ENCODE measurements at places on chromosomes 2 and 18.

DNA sequence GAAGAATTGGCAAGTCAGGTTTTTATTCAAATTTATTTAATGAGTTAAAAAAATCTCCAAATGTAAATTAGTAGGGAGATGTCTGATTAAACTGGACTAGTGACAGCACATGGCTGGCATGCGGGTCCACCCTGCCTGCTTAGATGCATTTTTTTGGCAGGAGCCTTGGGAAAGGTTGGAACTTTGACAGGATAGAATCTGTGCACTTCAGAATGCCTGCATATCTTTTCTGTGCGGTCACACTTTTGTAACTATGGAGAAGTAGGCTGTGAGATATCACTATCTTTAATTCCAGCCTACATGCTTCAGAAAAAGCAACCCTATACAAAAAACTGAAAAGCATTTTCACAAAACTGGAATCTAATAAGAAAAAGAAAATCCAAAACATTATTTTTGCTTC is 317.8 kb downstream of the MBD2 start:
- no peak for DNase-seq

GRCh38 chr18:63141778-63142176 is 177.8 kb downstream of the BCL2 start:
- no peak for DNase-seq

DNA sequence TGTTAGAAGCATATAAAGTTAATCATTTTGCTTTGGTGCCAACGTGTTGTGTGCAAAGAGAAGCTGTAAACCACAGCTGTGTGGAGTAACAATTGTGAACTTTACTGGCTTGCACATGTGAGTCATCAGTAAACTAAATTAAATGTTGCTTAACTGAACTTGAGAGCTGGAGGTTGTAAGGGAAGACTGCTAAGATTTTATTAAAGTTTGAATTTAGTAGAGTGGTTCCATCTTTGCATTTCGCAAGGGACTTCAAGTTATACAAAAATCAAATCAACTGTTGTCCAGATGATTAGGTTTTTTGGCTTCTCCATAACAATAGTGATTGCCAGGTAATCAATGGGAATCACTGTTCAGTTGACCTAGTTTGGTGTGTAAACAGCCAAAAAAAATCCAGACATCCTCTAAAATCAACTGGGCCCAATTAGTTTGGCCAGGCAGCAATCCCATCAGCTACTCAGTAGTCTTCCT is 247.4 kb downstream of the MYO3B start:
- DNase-seq = no peak

- DNase-seq = peak; percentile 38
These were observed 108.7 kb upstream of the KCTD1 start for GRCh38 chr18:26656944-26657536.

DNA sequence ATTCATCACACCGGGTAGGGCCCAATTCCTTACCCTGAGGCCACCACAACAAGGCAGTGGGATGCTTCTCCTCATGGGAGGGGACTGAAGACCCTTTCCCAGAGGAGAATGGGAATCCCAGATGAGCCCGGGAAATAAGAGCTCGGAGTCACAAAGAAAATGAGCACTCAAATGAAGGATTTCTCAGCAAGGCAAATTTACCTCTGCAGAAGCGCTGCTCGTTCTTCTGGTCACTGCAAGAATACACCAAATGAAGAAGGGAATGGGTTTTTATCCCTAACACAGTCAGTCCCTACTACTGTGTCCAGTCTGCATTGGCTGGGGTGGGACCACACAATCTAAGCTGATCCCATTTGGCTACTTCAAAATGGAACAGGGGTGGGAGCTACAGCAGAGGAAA is 35.7 kb upstream of the TRAPPC8 start:
- DNase-seq = no peak

Measured in activated T-cell treated with anti-CD3 and anti-CD28 coated beads, Interleukin-2, amount 50 U/mL, for 24 hours (primary cell).